AML-193 (cell line): ENCODE measurements at places on chromosomes 2 and 18.

DNA sequence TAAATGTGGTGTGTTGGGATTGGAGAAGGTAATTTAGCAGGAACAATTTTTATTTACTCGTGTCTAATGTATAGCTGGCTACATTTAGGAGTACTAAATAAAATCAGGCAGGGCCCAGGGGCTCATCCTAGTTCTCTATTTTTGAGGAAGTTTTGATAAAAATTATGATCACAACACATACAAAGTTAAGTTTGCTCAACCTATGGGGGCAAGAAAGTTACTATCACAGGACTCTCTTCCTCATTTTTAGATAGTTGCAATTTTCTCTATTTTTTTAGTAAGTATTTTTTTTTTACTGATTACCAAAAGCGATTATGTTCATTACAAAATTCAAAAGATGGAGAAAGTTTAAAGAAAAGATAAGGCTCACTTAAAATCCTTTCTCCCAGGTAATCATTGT is 60.0 kb upstream of the RPE start:
- DNase-seq, result peak; percentile 3

- DNase-seq, result no peak
Observed at GRCh38 chr2:128195435-128195984, 104.5 kb downstream of the UGGT1 start.

DNA sequence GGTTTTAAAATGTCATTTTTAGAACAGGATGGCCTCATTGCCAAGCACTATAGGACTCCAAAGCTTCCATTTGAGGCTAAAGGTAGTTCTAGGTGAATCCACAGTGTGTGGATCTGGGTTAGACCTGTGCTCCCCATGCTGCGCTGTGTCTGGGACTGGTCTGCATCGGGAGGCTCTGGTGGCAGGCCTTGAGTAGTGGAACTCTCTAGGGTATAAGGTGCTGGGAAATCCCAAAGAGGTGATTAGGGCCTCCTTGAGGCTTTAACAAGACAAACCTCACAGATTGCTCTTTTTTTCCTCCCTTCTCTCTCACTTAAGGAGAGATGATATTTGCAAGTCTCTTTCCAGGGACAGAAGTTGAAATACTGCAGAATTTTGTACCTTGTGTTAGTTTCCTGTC is 9.3 kb downstream of the SEC11C start:
- DNase-seq, result no peak

DNA sequence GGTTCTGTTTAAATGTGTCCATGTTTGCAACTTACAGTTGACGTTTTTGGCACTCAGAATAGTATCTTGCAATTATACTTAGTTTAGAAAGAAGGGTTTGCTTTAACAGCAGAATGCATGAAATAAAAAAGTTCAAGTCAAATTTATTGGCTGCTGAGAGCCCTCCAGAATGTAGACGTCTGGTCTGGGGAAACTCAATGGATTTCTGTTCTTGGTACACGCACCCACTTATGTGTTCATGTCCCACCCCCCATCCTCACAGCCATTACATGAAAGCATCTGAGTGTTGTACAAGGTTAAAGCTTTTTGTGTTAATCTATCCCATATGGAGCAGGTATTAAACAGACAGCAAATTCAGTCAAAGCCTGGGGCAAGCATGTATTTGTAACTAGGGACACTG is 219.5 kb downstream of the SOX11 start:
- no peak for DNase-seq
